ENCODE measurements at places on chromosomes 4 and X.

DNA sequence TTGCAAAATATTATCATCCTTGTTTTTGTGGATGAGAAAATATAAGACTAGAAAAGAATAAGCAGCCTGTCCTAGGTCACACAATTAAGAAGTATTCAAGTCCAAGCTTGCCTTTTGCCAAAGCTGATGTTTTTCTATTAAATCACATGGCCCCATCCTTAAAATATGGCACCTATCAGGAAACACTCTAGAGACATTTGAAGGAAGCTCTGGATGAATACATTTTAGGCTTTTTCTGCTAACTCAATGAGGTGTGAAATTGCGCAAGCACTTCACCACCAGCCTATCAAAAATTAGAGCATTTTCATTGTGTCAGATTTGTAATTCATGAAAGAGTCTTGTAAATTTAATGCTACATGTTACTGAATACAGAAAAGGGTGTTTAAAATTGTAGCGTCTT is 251.1 kb upstream of the MAD2L1 start:
- DNase-seq: no peak

- no peak for DNase-seq
These were observed 1.8 kb downstream of the FLNA start for GRCh38 chrX:154372612-154373022.

- DNase-seq: peak; percentile 21
These were observed 16.1 kb downstream of the RNF4 start for GRCh38 chr4:2484993-2485392.

GRCh38 chrX:13901354-13901753 is 84.5 kb upstream of the GPM6B start:
- no peak for DNase-seq

DNA sequence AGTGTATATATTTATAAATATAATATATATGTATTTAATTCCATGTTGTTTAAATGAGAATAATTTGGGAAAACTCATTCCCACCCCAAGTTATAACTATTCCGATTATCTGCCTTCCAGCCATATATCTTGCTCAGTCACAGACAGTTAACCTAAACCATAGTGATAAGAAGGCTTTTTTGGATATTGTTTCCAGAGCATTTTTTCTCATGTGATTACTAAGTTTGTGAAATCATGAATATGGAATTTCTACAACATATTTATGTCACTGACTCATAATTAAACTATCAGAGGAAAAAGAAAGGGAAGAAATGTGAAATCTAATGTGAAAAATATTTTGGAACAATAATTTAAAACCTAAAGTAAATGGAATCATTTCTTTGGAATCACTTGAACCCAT is 1163.5 kb upstream of the PABPC4L start:
- no peak for DNase-seq

- no peak for DNase-seq
These were observed 319.6 kb downstream of the PTTG2 start for GRCh38 chr4:38279650-38280322.

GRCh38 chrX:68372665-68373064 is 60.6 kb downstream of the OPHN1 start:
- no peak for DNase-seq

DNA sequence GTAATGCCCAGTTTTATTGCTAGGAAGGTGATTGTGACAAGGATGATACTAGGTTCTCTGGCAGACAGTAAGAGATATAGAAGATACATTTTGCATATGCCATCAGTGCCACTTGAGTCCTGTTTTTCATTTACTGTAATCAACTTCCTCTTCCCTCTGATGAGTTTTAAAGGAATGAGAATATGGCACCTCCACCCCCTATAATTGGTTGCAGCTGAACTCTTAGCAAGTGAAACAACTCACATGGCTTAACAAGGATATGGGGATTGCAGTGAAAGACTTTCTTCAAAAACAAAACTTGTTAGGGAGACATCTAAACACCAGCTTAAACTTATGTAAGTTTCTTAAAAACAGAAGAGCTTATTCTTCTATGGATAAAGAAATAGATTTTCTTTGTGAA is 90.0 kb downstream of the AREG start:
- no peak for DNase-seq

DNA sequence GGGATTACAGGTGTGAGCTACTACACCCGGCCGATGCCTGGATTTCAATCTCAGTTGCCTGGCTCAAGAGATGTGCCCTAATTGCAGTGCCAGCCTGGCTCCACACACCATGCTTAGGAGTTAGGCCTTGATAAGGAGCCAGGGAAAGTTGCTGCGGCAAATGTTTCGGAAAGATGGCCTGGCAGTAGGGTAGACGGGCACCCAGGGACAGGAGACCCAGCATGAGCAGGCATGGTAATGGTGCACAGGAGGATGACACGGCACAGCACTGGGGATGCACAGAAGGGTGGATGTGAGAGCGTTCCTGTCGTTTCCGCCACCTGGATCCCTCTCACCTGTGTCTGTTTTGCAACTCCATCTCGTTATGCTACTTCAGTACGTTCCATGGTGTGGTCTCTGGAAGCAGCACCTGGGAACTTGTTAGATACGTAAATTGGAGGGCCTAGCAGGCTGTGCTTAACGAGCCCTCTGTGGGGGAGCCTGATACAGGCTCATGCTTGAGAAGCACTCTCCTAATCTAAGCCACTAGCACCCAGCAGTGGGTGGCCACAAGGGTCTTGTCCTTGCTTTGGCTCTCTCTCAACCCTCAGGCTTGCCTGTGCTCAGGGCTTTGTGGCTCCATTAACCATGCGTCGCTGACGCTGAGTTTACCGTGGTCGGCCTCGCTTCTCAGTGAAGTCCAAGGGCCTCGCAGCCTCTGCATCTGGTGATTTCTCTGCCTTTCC is 20.3 kb downstream of the RNF4 start:
- no peak for DNase-seq

DNA sequence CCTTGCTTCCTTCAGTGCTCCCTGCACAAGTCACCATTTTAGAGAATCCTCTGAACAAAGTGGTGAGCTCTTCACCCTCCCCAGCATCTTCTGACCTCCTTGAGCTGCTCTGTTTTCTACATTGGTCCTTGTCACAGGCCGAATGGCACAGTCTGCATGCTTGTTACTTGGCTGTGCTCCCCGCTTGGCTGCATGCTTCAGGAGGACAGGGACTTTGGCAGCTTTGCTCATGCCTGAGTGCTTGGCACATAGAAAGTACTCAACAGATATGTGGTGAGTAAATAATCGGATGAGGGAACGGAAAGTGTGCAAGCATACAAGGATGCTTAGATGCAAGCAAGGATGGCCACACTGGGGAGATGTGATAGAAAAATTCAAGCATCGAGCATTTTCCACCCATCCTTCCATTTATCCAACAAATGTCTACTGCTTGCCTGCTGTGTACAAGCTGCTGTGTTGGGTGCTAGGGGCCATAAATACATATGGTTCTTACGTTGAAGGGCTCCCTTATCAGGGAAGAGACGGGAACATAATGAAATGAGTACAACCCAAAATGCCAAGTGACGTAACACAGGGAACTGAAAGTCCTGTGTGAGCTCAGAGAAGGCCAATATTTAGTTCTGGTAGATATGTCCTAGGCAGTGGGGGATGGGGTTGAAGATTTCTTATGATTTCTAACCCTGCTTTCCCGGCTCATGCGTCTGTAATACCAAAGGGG is 31.2 kb downstream of the SLC2A9 start:
- no peak for DNase-seq

DNA sequence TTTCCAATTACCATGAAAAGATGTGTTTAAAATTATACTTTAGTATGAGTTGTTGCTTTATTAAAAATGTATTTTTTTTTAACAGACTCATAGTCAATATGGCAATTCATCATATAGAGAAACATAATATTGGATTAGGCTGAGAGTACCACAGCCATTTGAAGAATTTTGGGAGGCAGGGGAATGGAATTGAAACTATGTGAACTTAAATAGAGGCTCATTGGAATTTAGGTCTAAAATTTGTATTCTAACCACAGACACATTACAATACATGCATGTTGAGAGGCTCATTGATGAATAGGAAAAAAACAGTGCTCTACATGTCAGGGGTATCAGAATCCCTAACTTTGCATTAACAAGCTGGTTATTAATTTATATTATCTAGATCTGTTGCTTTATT is 269.6 kb downstream of the DKK2 start:
- no peak for DNase-seq

- no peak for DNase-seq
These were observed 150.0 kb downstream of the PRKX start for GRCh38 chrX:3563451-3563850.

- no peak for DNase-seq
These were observed 86.0 kb upstream of the TET2 start for GRCh38 chr4:105060628-105061027.

GRCh38 chr4:123524958-123525628 is 128.5 kb downstream of the SPRY1 start:
- no peak for DNase-seq

- no peak for DNase-seq
These were observed 123.1 kb downstream of the AFF1 start for GRCh38 chr4:87057835-87058355.

GRCh38 chr4:183989931-183990330 is 84.8 kb downstream of the STOX2 start:
- no peak for DNase-seq

DNA sequence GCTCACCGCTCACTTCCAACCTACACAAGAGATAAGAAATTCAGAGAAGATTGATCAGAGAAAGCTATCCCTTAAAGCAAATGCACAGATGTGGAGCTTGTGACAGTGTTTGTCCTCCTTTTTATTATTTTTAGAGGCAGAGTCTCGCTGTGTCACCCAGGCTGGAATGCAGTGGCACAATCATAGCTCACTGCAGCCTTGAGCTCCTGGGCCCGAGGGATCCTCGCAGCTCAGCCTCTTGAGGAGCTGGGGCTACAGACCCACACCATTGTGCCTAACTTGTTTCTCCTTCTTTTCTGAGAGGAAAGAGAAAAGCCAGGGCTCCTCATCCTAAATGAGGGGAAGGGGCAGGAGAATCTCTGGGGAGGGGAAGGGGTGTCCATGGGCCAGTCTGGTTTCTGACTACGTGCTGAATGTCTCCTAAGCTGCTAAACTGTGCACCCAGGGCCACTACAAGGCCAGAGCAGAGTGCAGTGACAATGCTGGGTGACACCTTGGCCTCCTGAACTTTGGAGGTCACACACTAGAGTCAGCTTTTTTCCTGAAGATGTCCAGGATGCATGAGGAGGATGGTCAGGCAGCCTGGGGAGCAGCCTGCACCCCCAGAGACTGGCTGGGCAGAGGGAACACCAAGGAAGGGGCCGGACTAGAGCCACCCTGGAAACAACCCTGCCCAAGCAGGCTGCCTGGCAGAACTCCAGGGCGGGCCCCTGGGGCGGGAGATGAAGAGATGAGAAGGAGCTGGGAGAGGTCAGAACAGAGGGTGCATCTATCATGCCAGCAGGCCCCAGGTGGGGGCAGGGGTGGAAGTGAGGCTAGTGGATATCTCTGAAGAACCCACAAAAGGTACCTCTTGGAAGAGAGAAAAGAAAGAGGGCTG is 55.5 kb upstream of the PROM1 start:
- no peak for DNase-seq

GRCh38 chrX:108270739-108271396 is 167.4 kb downstream of the COL4A6 start:
- DNase-seq: no peak

GRCh38 chr4:113069212-113069892 is 19.9 kb downstream of the ANK2 start:
- no peak for DNase-seq

DNA sequence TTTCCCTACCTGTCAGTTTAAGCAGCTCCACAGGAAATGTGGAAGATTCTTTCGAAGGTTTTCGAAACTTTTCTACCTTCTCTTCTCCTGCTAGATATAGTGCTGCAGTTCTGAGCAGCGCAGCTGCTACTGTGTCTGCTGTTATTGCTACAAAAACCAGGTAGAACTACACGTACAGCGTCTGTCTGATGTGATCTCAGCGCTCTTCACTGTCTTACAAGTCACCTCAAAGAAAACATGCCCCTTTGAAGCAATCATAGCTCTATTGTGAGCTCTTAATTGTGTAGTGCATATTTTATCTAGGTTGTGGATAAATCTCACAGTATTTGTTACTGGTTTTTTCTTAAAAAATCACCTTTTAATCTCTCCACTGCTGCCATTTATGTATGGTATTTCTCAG is 147.6 kb upstream of the BMPR1B start:
- no peak for DNase-seq

DNA sequence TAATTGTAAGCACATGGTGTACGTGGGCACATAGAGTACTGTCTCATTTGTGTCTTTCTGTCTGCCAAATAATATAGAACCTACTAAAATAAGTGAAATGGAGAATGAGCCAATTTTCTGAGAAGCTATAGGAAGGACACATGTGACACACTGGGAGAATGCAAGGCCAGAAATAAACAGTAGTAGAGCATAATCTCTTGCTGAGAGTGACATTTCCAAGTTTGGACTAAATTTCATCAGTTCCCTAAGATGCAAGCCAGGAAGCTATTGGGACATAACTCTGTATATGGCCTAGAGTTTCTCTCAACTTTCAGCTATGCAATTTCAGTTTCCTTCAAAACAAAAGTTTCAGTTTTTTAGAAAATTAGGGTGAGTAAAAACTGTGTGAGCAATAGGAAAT is 638.7 kb downstream of the PCDH18 start:
- DNase-seq: no peak

DNA sequence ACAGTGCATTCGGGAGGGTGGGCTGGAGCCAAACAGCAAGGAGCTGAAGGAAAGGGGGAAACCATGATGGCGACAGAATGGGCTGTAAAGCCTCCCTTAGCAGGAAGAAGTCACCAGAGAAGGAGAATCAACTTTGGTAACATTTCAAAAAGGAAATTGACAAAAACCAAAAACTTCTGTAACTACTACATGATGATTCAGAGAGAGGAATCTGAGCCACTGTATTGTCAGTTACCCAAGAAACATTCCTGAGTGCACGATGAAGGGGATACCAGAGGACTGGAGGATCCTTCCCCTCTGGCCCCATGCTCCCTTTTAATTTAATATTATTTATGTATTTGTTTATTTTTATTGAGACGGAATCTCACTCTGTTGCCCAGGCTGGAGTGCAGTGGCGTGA is 26.3 kb downstream of the PDHA1 start:
- DNase-seq: no peak

GRCh38 chr4:127006446-127006877 is 626.3 kb upstream of the INTU start:
- no peak for DNase-seq

DNA sequence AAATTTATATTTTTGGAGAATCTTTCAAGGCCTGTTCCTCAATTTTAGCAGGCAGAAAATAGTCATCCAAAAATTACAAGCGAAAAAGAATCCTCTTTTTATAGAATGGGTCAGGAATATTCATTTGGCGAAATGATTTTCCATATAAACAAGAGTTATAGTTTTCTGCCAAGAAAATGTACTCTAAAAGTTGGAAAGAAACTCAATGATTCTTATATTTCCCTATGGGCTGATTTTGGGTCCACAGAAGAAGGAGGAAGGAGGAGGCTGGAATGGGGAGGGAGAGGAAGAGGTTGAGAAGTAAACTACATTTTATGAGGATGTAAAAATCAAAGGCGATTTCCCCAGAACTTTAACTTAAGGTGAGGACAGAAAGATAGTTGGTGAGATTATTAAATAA is 159.3 kb downstream of the DCAF12L1 start:
- no peak for DNase-seq

DNA sequence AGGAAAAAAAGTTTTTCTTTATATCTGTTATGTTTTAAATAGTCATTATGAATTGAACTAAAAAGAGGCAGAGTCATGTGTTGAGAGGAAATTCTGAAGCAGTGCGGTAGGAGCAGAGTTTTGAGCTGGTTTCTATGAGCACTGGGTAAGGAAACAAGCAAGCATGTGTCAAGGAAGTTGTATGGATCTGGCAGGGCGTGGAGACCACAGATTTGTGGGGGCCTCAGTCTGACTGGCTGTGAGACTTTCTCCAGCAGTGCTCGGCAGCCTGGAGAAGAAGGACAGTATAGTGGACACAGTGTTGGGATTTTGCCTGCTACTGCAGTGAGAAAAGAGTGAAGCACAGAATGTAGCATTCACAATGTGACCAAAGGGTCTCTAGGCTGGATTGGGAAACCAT is 399.1 kb downstream of the INPP4B start:
- DNase-seq: no peak
